Stimulated activated CD8-positive, alpha-beta memory T cell treated with anti-CD3 and anti-CD28 coated beads, Interleukin-2, amount 100 ng/mL, for 1 hour (primary cell): ENCODE measurements at places on chromosomes 6 and 20.
A peak's percentile ranks its signal among the peaks of the same experiment; 100 is the strongest.

DNA sequence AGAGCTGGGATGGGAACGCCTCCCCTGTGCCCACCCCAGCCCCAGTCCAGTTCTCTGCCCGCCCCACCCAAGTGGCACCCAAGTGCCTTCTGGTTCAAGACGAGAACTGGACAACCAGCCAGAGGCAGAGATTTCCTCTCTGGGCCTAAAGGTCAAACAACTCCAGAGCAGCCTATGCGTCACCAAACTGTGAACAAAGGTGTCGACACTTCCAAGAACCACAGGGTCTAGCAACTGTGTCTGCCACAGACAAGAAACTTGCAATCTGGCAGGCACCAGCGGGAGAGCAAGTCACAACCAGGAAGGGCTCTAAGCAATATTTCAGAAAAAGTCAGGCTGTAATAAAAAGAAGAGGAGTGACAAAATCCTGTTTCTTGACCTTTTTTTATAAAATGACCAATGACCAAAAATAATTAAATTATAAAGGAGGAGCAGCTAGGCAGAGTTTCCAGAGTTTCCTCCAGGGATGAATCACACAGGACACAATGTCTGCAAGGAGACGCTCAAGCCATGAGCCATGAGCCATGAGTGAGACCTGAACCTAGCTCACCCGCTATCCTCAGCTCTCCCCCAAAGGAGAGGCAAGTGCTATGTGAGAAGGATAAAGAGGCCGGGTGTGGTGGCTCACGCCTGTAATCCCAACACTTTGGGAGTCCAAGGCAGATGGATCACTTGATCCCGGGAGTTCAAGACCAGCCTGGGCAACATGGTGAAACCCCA lies 11.1 kb downstream of the EDEM2 start:
- DNase-seq: no peak

GRCh38 chr6:170450916-170451761 lies 102.0 kb downstream of the PSMB1 start:
- no peak for DNase-seq

DNA sequence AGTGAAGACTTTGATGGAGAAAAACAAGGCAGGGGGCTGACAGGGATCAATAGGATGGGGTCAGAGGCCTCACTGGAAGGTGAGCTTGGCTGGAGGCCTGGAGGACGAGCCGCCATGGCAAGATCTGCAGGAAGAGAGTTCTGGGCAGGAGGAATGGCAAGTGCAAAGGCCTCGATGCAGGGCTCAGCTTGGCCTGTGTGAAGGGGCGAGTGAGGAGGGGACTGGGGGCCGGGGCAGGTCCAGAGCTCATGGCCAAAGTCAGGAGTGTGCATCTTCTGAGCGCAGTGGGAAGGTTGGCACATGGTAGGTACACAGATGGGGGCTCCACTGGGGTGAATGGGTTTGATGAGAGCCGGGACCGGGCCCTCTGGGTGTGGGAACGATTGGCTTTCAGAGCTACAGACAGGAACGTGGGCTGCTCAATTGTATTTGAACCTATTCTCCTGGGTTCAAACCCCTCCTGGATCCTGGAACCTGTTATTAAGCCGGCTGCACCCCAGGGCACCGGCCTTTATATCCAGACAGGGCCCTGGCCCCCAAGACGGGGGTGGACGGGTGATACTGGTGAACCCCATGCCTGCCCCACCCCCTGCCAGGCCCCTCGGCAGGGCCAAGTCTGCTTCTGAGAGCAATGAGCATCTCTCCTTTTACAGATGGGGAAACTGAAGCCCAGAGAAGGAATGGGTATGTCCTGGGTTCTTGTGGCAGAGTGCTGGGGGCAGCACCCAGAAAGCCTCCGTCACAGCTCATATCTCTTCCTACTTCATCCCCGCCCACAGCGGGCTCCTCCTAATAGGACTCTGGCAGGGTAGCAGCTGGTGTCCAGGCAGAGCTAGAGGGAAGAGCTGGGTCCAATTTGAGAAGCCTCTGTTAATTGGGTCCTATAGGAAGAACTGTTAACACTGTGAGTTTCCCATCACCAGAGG lies 106.1 kb downstream of the CEBPB start:
- no peak for DNase-seq

GRCh38 chr20:37316116-37316774 lies 26.8 kb downstream of the MANBAL start:
- no peak for DNase-seq

- no peak for DNase-seq
These were observed 92.0 kb upstream of the SRSF6 start for GRCh38 chr20:43365691-43366090.

GRCh38 chr6:154899824-154900463 lies 95.2 kb upstream of the TIAM2 start:
- DNase-seq: no peak

- DNase-seq: no peak
These were observed at the start of gene RUNX2 for GRCh38 chr6:45327956-45328522. Gene RUNX2 (plus strand): TSS chr6:45328330. CDS start chr6:45328727, 397 bp downstream.

- no peak for DNase-seq
These were observed 228.6 kb downstream of the GMPR start for GRCh38 chr6:16466800-16467553.

DNA sequence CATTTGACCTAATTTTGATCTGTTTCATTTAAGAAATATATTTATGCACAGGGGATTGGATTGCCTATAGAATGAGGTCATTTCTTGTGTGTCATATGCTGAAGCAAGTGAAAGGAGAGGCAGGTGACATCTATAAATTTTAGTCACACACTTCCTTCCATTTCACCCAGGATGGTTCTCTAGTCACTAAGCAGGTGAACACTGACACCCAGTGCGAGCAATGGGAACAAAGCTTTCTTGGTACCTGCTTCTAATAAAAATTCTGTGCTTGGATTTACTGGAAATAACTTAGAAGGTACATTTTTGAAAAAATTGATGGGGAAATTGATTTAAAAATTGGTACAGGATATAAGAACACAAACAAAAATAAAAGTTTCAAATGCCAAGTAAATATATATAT lies 66.9 kb upstream of the MC3R start:
- no peak for DNase-seq

GRCh38 chr6:6749702-6750491 lies 161.4 kb downstream of the LY86 start:
- DNase-seq: no peak

GRCh38 chr6:97427648-97428047 lies 144.6 kb upstream of the MMS22L start:
- no peak for DNase-seq

GRCh38 chr6:53359843-53360092 lies 11.0 kb upstream of the ELOVL5 start:
- no peak for DNase-seq

- peak; percentile 9 for DNase-seq
These were observed 50.4 kb downstream of the SMPDL3A start for GRCh38 chr6:122839472-122839871.

DNA sequence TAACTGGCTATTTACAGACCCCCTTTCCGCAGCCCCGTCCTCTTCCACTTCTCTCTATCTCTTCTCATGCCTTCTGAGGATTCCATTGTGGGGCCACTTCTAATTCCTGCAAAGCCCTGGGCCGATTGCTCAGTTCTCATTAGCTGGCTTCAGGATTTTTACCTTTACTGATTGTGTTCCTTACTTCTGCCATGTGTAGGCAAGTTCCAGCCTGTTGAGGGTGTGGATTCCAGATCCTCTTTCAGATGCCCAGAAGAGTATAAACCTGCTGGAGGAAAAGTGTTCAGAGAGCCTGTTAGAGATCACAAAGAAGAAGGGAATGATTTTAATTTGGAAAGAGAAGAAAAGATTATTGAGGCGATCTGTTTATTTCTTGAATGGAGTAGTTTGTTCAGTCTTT lies 5.4 kb downstream of the DSE start:
- no peak for DNase-seq

DNA sequence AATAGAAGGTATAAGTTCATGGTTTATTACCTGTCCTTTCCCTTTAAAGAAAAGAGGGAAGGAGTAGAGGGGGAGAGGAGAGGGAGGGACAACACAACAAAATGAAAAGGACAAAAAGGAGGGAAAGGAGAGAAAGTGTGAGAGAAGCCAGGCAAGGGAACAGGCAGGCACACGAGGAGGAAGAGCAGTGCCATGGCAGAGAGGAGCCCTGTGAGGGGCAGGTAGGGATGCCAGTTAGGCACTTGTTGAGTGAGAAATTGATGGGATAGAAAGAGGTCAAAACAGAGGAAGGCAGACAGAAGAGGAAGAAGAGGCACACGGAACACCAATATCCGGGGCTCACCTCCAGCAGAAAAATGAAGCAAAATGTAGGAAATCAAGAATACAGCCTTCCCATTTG lies 42.5 kb downstream of the TNFAIP3 start:
- DNase-seq: no peak

DNA sequence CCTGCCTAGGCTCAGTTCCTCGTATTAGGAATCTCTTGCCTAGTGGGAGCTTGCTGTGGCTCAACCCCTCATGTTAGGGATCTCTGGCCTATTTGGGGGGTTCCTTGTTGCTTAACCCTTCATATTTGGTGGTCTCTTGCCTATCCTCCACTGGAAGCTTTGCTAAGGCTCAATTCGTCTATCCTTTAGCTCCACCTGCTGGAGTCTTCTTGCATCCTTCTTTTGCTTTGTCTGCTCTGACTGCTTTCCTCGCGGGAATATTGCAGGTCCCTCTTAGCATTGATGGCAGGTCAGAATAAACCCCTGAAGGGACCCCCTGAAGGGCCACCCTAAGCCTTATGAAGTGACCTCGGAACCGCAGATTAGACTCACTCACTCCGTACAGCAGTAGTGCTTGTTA lies 203.0 kb upstream of the TBX18 start:
- no peak for DNase-seq

GRCh38 chr6:144152334-144152900 lies 2.1 kb downstream of the STX11 start:
- DNase-seq: no peak

- no peak for DNase-seq
These were observed 11.8 kb downstream of the SRC start for GRCh38 chr20:37357481-37358365.

GRCh38 chr6:54473328-54473727 lies 165.1 kb downstream of the TINAG start:
- no peak for DNase-seq

- DNase-seq: no peak
These were observed 235.9 kb upstream of the RGS17 start for GRCh38 chr6:153367021-153367420.

DNA sequence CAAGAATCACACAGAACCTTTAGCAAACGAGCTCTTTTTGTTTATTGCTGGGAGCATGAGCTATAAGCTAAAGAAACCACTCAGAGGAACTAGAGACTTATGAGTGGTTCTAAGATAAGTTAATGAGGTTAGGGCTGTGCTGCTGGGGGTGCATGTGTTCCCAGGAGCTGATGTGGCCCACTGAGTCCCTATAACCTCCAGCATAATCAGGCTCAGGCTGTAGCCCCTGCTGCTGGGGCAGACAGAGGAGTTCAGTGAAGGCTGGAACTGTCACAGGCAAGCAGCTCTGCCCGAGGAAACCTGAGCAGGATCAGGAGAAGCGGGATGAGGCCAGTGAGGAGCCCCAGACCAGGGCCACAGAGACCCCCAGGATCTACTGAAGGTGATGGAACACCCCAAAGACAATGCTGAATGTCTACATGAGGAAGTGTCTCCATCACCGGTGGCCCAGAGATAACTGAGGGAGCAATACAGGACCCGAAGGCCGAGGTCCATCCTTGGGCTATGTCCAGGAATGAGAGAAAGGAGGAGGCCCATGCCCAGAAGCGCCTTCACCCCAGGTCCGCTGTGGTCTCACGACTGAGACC lies 17.3 kb downstream of the TUBB2B start:
- DNase-seq: no peak

DNA sequence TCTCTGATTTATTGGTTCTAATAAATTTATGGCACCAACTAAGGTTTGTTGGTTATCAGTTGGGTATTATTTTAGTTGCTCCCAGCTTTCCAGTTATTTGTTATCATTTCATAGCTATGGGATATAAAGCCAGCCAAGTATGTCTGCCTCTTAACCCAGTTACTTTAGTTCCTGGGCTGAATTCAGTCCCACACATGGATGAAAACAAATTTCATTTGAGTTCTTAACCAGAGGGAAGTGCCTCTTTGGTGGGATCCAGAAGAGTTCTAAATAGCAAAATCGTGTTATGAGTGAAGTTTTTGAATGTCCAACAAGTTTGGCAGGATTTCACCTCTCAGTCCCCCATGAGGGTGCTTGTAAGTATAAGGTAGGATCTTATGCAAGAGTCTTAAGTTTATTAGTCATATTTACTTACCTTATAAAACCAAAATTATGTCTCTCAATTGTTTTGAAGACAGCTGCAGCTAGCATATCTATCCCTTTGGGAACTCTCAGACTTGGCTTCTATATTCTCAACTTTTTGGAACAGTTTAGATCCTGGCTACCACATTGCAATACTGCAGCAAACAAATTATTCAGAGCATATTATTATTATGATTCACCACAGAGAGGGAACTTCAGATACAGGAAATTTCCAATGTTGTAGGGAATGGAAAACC lies 683.6 kb downstream of the BCKDHB start:
- no peak for DNase-seq

GRCh38 chr20:57650266-57650665 lies 30.0 kb upstream of the ZBP1 start:
- DNase-seq: no peak

GRCh38 chr6:156980515-156980914 lies 203.3 kb downstream of the ARID1B start:
- DNase-seq: no peak

GRCh38 chr20:62838128-62838891 lies 21.5 kb downstream of the COL9A3 start:
- DNase-seq: no peak

DNA sequence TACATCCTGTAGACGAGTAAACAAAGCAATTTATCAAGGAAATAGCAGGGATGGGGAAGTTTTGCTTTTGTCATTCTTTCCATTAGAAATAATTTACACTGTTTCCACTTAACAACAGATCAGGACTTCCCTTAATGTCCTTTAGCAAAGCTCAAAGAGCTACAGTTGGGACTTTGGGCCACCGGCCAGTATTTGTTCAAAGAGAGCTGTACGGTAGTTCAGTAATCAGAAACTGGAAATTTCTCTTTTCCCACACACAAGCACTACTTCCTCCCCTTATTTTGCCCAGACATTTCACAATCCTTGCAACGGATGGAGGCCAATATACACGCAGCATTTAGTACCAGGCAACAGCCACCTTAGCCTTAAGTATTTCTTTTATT lies 12.1 kb upstream of the HINT3 start:
- DNase-seq: no peak

DNA sequence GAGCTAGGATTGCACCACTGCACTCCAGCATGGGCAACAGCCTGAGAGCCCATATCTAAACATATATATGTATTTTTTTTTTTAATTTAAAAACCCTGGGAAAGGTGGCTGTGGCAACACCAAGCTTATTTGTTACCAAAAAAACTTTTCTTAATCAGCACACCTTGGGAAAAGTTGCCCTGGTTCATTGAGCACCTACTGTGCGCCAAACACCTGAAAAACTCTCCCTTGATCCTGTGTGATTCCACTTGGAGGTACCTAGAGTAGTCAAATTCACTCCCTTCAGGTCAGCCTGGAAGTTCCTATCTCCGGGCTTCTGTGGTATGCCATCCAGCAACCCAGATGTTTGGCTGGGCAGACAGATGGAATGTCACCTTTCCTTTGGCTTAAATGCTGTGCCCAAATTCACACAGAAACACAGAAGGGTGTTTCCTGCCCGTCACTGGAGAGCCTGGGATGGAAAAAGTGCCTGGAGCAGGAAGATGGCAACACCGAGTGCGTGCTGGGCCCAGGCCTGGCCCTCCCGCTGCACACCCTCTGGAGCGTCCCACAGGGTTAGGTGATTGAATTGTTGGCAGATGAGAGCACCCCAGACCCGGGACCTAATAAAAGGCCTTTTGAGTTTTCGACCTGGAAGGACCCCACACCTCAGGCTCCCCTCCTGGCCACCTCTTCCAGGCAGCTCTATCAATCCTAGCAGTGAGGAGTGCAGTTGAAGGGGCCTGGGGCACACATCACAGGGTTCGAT lies 337.5 kb downstream of the ZFAND3 start:
- DNase-seq: no peak
